LoVo (cell line): ENCODE measurements at places on chromosomes 11 and 22.
A peak's percentile ranks its signal among the peaks of the same experiment; 100 is the strongest.

- DNase-seq = no peak
Observed at GRCh38 chr11:95229199-95229992, 1.6 kb downstream of the SESN3 start.

DNA sequence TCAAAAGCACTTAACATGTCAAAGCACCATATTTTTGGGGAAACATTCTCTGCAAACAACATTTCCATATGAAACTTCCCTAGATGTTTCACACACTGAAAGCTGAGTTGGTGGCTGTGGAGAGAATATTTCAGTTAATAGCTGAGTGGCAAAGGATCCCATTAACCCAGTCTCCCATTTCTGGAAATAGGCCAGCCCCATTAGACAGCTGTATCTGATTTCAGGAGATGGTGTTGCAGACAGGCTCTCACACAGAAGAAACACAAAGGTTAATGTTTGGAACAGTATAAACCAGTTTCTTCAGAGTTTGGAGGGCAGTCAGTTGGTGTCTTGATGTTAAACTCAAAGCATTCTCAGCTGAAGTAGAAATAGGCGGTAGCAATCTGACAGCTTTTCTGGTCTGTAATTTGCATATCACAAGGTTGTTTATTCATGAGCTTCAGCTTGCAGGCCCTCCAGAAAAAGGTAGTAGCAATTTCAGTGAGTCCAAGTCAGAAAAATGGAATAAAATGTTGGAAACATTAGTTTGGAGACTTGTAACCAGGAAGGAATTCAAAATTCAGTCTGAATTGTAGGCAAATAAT is 15.5 kb upstream of the ZBTB44 start:
- DNase-seq = no peak

DNA sequence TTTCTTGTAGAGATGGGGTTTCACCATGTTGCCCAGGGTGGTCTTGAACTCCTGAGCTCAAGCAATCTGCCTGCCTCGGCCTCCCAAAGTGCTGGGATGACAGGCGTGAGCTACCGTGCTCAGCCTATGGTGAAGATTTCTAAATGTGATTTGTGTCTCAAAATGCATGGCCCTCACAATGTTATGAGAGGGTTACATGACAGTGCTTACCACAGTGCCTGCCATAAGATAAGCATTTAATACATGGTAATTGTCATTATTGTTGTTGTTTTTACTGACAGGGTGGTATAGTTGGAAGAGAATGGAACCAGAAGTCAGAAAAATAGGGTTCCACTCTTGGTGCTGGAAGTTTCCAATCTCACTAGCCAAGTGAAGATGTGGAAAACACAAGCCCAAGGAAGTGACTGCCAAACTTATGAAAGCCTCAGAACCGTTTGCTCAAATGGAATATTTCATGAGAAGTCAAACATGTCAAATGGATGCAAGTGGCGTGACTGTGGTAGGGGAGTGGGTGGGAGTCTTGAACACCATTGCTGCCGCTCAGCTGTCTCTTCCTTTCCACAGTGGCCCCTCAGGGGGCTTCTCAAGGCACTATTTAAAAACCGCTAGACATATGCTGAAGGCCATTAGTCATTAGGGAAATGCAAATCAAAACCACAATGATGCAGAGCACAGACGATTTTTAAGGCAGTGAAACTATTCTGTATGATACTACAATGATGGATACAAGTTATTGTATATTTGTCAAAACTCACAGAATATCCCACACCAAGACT is 29.1 kb upstream of the LMO2 start:
- no peak for DNase-seq

DNA sequence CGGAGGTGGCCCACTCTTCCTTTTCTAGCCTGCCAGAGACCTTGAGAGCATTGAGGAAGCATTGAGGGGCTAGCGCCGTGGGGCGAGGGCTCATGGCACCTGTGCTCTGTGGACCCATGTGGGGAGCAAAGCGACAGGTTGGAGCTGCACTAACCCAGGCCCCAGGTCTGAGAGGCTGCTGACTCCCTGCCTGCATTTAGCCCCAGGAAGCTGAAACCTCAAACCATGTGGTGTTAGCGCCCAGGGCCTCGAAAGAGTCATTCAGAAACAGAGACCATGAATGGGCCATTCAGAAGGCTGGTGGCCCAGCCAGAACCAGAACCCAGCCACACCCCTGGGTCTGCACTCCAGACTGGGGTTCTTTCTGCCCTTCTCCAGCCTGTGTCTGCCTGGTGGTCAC is 88.6 kb downstream of the BCR start:
- no peak for DNase-seq

DNA sequence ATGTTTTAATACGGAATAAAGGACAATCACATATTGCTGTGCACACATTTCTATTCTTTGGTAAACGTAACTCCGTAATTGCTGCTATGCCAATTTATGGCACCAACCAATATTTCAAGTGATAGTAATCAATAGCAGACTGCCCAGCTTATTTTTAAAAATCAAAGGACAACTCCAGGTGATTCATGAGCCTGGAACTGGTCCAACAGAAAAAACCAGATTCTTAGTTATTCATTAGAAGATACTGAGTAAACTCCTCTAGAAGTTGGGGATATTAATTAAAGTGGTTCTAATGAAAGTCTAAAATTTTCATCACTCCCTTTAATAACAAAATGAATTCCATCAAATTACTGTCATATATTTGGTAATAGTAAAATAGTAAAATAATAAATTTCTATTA is 9.4 kb upstream of the OR52H1 start:
- no peak for DNase-seq

DNA sequence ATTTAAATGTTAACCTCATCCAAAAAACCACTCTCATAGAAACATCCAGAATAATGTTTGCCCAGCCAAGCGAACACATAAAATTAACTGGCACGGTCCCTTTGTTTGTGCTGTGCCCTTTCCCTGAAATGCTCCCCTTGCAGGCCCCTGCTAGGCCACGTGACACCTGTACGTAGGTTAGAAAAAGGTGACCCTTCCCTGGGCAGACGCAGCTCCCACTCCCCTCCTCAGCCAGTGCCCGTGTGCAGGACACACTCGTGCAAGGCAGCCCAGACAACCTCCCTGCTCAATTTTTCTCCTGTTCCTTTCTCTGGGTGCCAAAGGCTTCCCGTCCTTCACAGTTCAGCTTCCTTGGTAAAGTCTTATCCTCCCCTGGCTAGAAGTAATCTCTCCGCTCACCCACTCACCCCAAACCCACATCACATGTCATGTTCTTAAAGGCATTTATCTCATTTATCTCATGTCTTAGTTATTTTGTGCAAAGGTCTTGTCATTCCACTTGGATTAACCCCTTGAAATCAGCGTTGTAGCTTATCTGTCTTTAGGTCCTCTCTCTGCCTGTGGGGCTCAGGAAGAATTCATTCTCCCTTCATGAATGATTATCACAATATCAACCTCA is 20.7 kb downstream of the FAM83F start:
- no peak for DNase-seq

- DNase-seq = peak; percentile 71
Observed at GRCh38 chr11:6319704-6320410, 444 bp downstream of the CAVIN3 start.

DNA sequence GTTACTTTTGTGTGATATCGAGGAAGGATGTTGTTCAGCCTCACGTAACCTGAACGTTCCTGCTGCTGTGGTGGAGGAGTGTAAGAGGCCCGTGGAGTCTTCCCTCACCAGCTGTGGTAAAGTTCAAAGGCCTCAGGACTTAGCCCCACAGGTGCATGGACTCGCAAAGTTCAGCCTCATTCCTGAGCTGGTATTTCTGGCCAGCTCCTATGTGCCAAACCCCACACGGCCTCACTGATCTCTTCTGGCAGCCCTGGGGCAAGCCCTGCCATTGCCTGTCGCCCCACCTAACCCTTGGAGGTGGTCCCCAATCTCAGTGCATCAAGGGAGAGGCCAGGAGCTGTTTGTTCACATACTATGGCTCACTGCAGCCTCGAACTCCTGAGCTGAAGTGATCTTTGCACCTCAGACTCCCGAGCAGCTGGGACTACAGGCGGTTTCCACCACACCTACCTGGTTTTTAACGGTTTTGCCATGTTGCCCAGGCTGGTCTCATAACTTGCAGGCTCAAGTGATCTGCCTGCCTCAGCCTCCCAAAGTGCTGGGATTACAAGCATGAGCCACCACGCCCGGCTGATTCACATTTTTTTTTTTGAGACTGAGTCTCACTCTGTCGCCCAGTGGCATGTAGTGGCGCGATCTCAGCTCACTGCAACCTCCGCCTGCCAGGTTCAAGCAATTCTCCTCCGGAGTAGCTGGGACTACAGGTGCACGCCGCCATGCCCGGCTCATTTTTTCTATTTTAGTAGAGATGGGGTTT is 2.2 kb downstream of the PHRF1 start:
- no peak for DNase-seq

GRCh38 chr11:58490827-58491226 is 17.1 kb downstream of the OR5B21 start:
- no peak for DNase-seq

DNA sequence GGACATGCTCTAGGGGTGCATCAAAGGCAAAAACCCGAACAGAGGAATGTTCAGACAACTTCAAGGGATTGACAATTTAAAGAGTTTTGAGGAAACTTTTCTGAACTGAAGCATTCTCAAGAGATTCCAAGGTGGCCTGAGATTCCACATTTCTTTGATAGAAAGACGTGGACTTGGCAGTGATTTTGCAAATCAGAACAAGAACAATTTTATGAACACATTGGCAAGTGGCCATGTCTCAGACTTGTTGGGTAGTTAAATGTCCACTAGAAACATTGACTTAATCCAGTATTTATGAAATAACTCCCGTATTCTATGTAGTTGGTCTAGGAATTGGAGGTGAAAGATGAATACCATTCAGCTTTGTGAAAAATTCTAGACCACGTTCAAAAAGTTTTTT is 13.8 kb downstream of the NCAM1 start:
- DNase-seq = no peak

- no peak for DNase-seq
Observed at GRCh38 chr11:5242933-5243815, 6.5 kb downstream of the HBG1 start.

- DNase-seq = no peak
Observed at GRCh38 chr11:58927393-58928106, 11.7 kb upstream of the GLYATL1 start.

DNA sequence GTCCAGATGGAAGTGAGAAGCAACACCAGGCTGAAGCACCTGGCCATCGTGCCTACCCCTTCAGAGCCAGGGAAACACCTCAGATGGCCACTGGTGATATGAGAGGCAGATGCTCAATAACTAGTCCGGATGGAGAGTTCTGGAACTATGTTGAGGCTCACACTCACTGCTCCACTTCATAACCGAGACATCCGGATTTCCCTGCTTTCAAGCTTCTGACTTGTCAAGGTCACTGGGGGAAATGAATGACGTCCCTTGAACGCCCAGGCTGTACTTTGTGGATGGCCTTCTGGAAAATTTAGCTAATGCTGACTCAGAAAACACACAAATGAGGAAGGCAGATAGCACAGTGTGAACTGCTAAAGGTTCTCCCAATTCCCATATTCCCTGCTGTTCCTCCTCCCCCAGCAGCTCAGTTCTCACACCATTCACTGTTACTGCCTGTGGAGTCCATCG is at the start of gene LYVE1:
Gene LYVE1 (minus strand): TSS at position 180 of the 456 bp plus-strand sequence. CDS start 133 bp downstream, at position 47.
- no peak for DNase-seq

GRCh38 chr11:64809781-64810241 is 540 bp downstream of the MEN1 start:
- peak; percentile 31 for DNase-seq

DNA sequence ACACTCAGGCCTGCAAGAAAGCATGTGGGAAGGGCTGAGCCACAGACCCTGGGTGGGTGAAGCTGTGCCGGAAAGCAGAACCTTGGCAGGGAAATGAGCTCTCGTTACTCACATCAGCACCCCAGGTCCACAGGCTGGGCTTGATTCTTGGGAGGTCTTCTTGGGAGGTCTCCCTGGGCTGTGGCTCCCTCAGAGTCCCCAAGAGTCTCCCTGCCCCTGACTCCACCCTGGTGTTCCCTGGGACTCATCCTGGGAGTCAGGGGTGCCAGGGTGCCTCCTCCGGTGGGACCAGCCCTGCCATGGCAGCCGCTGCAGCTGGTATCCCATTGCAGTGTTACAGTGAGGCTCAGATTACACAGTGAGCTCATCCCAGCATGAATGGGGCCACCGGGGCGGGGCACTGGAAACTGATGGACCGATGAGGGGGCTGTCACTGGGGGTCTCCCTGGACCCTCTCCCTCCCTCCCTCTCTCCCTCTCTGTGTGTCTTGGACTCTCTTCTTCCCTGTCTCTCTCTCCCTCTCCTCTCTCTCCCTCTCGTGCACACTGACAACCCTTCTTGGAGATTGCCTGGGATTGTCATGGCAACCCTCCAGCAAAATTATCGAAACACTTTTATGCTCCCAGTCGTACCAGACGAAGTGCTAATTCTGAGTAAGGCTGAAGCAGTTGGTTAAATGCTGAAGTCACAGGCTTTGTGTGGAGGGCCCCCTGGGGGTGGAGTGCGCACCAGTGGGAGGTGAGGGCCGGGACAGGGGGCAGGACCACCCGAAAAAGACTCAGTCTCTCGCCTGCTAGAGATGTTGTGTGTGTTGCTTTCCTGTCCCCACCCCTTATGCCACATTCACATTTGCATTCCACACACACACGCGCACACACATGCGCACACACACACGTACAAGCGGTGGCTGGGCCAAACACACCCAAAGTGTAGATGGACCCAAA is 8.6 kb upstream of the C11orf96 start:
- DNase-seq = no peak

GRCh38 chr11:122491509-122491908 is 164.0 kb upstream of the UBASH3B start:
- no peak for DNase-seq

DNA sequence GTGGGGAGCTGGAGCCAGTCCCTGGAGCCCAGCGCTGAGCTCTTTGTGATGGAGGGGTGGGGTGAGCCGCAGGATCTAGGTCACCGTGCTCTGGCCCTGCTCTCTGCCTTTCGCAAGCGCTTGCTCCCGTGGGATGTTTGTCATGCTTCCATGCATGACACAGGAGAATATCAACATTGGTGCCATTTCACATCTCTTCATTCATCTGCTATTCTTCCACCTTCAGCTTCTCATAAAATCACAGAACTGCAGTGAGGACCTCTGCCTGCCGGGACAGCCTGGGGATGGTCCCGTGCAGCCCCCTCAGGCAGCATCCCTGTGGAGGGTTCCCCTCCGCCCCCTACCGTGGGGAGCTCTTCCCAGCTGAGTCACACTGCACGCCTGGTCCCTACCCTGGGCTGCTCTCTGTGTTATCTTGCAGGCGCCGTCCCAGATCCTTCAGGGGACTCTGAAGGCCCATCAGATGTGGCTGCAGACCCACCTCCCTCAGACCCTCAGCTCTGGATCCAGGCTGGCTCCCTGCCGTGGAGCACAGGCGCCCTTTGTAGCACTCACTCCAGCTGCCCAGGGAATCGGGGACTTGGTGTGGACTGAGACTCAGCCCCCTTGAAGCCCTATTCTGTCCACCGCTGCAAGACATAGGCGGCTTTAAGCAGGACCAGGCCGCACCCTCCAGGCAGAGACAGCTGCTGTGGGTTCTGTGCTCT is 5.1 kb upstream of the SEPTIN5 start:
- DNase-seq = no peak
